Ecto neural progenitor cell (in vitro differentiated cells): ENCODE measurements at places on chromosomes 5 and 9.
A peak's percentile ranks its signal among the peaks of the same experiment; 100 is the strongest.

GRCh38 chr9:73213300-73213699, 61.6 kb downstream of the ANXA1 start:
- DNase-seq, result no peak

GRCh38 chr5:127650022-127650421, 1.1 kb downstream of the CTXN3 start:
- DNase-seq, result no peak

GRCh38 chr5:93892481-93892880, 151.1 kb upstream of the POU5F2 start:
- no peak for DNase-seq

GRCh38 chr5:83526289-83526688, 54.7 kb downstream of the VCAN start:
- DNase-seq, result no peak

- no peak for DNase-seq
Observed at GRCh38 chr9:32989660-32990059, 11.8 kb downstream of the APTX start.

- no peak for DNase-seq
Observed at GRCh38 chr5:55836191-55836590, 15.0 kb upstream of the IL31RA start.

DNA sequence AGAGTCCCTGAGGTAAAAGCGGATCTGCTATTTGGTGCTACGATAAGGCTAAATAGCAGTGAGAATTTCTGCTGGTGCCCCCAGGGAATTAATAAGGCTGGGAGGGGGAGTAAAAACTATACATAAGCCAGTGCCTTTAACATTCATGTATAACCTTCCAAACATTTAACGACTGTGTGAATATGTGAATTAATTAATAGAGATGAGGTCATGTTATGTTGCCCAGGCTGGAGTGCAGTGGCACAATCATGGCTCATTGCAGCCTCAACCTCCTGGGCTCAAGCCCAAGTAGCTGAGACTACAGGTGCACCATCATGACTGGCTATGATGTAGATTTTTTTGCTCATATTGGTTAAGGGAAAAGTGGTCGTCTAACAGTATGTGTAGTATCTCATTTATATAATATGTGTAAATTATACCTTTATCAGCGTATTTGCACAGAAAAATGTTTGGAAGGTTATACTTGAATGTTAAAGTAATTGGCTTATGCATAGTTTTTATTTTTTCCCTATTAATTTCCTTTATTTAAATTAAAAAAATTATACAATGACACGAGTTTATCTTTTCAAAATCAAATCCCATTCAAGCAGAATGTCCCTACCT, 64.6 kb downstream of the EHMT1 start:
- DNase-seq, result no peak

GRCh38 chr9:71672573-71672972, 95.7 kb downstream of the CEMIP2 start:
- no peak for DNase-seq

- DNase-seq, result no peak
Observed at GRCh38 chr5:97550164-97550563, 367.1 kb upstream of the RIOK2 start.

GRCh38 chr5:149345892-149346222, 558 bp downstream of the GRPEL2 start:
- DNase-seq, result no peak

GRCh38 chr5:126028336-126028735, 394.9 kb upstream of the GRAMD2B start:
- DNase-seq, result no peak

GRCh38 chr5:113382731-113383130, 52.1 kb downstream of the TSSK1B start:
- no peak for DNase-seq

- no peak for DNase-seq
Observed at GRCh38 chr5:78744951-78745534, 96.5 kb upstream of the LHFPL2 start.

DNA sequence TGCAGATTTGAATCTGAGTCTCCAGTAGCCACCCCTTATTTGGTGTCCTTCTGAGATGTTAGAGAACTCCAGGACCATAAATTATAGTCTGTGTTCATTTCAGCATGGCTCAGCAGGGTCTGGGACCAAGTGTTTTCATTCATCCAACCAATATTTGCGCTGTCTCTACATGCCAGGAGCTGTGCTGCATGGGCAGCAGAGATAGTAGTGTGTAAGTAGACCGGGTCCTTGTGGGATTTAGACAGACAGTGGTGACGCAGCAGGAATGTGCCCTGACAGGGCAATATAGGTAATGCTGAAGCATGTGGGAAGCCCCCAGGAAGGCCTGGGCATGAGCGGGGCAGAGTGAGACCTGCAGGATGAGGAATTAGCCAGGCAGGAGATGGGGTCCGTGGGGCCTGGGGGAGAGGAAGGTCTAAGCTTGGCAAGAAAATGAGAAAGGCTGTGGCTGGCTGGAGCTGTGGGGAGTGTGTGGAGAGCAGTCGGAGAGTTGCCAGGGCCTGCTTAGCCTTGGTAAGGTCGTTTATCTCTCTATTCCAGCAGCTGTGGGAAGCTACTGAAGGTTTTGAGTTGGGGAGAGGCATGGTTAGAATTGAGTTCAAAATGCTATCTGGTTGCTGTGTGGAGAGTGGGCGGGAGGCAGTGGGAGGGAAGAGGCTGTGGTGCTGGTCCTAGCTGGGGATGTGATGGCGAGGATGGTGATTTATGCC, 16.8 kb downstream of the STXBP1 start:
- no peak for DNase-seq

- DNase-seq, result no peak
Observed at GRCh38 chr9:136590821-136591752, 45.2 kb upstream of the NOTCH1 start.

DNA sequence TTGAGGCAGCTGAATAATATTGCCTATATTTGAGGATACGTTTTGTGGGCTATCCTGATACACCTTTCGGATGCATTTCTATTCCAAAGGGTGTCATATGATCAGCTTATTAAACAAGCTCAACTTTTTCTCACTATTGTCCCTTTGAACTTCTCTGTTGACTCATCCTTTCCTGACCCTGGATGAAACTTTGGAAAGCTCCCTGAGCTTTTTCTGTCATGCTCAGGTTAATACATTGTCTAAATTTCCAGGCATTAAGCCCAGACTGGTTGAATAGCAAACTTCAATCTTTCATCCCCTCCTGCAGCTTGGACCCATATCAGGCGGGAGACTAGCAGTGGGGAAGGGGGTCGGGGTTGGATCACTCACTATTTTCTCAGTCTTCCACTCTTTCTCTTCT, 104.9 kb upstream of the PTPN3 start:
- no peak for DNase-seq

DNA sequence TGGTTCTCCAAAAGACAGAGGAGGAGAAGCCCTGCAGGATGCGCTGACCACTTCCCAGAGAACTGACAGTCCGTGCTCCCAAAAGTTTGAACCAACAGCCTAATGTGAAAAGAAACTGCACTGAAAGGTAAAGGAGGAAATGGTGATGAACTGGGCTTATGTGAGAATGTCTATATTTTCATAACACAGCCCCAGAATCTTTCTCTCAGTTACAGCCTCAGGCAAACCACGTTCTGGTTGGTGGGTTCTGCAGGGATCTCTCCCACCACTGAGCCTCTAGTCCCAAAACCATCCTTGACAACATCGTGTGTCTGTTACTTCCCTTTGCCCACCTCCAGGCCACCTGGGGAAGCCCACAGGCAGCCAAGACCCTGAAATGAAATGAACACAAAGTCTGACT, 23.9 kb downstream of the SPARC start:
- DNase-seq, result no peak

DNA sequence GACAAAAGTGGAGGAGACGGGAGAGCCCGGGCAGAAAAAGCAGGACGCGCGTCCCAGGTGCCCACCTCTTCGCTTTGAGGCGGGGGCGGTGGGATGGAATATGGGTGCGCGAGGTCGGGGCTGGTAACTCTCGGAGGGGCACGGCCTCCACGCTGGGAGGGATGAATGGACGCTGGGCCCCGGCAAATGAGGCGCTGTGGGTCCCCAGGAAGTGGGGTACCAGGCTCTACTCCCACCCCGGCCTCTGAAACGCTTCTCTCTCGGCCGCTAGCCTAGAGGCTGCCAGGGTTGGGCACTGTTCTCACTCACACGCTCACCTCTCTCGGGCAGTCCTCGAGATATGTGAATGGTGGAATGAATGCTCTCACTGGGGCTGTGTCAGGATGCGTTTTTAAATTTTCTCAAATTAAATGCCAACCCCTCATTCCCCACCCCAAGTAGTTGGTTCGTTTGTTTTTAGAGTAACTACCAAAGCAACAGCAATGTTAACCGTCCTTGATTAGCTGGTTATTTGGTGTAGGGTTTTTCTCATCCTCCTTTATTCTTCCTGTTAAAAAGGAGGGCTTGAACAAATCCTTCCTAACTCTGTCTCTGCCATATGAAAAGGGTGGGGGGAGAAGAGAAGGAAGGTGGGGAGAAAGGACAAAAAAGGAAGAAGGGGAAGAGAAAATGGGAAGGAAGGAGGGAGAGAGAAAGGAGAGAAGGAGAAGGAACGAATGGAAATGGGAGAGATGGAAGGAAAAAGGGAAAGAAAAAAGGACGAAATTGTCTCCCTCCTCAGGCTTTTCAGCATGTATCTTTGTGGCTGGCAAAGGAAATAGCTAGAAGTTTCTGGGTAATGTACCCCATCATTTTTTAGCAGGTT, 1.3 kb upstream of the EBF1 start:
- no peak for DNase-seq

DNA sequence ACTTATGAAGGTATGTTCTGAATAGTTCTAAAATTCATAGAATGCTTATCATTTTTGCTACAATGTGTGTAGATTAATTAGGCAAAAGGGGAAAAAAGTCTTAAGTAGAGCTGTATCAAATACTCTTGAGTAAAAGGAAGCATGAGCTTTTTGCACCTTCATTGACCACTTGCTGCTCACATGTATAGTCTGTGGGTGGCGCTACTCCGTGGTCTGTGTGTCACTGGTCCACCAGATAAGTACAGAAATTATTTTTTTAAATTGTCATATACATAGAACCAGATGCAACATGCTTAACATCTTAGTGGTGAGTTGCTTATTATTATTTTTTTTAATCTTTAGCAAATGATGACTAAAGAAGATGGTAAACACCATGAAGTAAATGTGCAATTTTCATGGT, 130.2 kb downstream of the MAN2A1 start:
- no peak for DNase-seq

DNA sequence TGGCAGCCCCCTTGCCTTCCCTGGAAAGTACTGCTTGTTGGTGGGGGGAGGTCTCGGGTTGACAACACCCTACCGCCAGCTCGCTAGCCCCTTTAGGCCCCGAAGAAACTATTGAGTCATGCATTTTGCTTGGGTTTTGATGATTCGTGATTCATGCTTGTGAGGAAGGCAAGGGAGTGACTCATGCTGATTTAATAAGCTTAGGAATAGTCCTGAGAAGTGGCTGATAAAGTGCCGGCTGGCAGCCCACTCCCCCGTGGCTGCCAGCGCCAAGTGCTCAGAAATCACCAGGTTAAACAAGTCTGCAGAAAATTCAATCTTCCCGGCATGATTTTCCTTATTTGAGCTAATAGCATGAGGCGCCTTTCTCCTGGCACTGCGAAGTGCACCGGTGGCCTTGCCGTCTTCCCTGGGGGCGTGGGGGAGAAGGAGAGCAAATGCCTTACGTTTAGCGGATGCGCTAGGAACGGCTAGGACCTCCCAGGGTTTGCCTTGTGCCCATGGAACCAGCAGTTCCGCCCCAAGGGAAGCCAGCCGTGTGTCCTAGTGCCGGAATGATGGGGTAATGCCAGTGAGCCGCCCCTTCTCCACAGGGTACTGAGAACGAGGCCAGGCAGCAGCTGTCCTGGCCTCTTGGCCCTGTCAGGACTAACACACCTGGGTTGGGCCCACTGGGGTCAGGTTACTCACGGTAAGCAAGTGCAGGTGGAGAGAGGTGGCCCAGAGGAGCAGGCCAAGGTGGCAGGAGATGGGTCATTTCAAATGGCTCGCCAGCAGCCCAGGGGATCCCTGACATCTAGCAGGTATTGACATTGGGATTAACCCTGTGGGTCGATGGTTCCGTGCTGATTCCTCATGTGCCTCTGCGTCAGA, 151.9 kb downstream of the MACROH2A1 start:
- peak; percentile 45 for DNase-seq

GRCh38 chr5:102865510-102866236, 110.6 kb downstream of the PAM start:
- DNase-seq, result peak; percentile 75

DNA sequence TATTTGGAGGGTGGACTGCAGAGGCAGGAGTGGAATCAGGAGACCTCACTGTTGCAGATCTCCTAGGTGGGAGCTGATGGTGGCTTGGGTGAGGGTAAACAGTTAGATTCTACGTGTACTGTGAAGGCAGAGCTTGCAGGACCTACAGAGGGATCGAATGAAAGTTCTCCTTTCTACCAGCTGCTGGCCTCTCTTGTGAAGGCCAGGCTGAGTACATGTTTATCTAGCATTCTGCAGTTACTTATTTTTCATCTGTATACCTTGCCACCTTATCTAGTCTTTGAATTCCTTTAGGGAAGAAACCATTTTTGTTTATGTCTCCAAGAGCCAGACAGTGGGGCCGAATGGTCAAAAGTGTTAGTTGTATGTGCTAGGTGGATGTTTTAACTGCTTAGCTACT, 57.6 kb downstream of the PTTG1 start:
- DNase-seq, result no peak

DNA sequence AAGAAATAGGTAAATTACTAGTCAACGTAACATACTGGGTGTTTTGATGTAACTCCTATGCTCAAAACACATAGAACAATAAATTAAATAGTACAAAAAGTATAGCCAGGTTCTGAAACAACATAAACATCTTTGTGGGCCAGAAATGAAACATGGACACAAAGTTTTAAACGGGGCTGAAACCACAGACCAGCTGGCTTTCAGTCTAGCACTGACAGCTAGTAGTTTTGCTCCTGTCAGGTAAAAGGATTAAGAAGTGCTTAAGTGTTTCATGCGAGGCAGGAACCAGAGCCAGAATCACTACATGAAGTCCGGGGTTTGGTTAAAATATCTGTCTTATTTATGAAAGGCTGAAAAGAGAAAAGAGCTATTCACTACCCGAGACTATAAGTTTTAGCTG, 19.5 kb downstream of the DCAF10 start:
- DNase-seq, result no peak

- DNase-seq, result no peak
Observed at GRCh38 chr9:104836235-104836634, 72.3 kb downstream of the NIPSNAP3B start.

DNA sequence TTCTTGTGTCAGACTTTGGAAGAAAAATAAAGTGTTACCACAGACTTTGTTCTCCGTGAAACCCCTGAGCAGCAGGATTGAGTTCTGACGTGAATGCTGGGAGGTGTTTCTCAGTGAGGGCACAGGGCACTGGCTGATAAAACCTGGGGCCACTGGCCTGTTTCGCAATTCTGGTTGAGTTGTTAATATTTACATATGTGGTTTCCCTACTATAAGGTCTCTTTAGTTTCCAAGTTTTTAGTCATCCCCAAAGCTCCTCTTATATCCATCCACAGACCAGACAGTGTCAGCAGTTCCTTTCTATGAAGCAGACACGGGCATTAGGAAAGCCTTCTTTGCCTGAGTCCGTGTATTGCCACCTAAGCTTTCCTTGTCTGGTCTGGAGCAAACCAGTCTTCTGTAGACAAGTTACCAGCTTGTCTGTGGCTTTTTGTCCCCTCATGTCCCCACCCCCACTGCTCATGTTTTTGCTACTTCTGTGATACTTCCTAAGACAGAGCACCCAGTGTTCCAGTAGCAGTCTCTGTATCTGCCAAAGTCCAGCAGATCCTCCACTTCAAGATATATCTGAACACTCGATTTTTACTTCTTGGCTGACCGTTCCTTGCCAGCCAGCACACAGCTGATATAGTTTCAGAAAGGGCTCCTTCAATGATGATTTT, 42.0 kb downstream of the ACO1 start:
- DNase-seq, result no peak

- DNase-seq, result no peak
Observed at GRCh38 chr9:27308691-27309390, 11.9 kb upstream of the EQTN start.

GRCh38 chr9:96015876-96016686, 140.6 kb downstream of the ERCC6L2 start:
- DNase-seq, result no peak
